CD4-positive, alpha-beta memory T cell (primary cell): ENCODE measurements at places on chromosomes 7 and 10. TPM values are rescaled to one million over a fixed set of nuclear protein-coding genes. Genes with fewer than 3 reads are reported as not detected.

DNA sequence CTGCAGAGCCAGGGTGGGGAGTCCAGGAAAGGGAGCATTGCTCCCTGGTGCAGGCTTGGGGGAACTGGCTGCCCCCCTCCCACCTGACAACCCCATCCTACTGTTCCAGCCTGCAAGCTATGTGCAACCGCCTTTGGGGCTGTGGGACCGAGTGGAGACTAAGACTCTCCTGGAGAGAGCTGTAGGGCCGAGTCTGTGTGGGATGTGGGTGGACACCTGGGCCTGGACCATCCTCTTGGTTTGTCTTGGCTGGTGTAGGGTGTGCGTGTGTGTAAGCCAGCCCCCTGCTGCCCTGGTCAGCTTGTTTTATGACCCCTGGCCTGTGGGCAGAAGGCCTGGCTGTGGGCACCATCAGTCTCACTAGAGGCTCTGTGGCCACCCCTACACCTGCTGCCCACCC is 1.6 kb upstream of the RAMP3 start:
- DNase-seq = no peak

DNA sequence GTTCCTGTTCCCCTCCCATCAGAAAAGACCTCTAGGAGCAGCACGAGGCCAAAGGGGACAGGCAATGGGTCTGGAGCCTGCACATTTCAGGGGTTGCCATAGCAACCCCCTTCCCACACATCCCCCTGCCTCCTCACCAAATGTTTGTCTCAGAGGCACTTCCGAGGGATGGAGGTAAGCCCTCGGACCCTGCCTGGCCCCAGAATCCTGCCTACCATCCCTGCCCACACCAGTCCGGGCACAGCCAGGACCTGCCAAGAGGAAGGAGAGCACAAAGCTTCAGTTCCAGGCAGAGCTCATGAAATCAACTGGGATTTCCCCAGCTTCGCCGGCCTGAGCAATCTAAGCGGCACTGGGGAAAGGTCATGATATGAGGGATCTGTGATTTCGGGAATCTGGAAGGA is 175.0 kb upstream of the PLXNA4 start:
- DNase-seq = no peak

GRCh38 chr10:120506674-120507073 is 49.6 kb downstream of the PLPP4 start:
- no peak for DNase-seq

AKR1C4 gene
- total RNA-seq = not detected

MACROH2A2 gene
- 5.5 TPM for total RNA-seq
